Left ventricle myocardium superior (tissue), 1 donor: ENCODE measurements at places on chromosomes 16 and 17. TPM values are rescaled to one million over a fixed set of nuclear protein-coding genes. Genes with fewer than 3 reads are reported as not detected.

The MYOCD gene
- 35.7 TPM for total RNA-seq

The OTOP2 gene
- not detected for total RNA-seq

The CD300H gene
- not detected for total RNA-seq

The ASPA gene
- total RNA-seq, result 3.7 TPM

The TEDC2 gene
- 0.67 TPM for total RNA-seq

The CBFA2T3 gene
- 11.5 TPM for total RNA-seq

The KCNG4 gene
- total RNA-seq, result not detected

The MIEN1 gene
- total RNA-seq, result 49.3 TPM

The ABCC1 gene
- 23.2 TPM for total RNA-seq

The CDC27 gene
- 81.8 TPM for total RNA-seq

The CYB5B gene
- total RNA-seq, result 59.8 TPM

The CD300LG gene
- total RNA-seq, result 19.1 TPM

The RAI1 gene
- total RNA-seq, result 30.1 TPM

The PRPF8 gene
- total RNA-seq, result 135 TPM

The STH gene
- total RNA-seq, result not detected

The PABPN1L gene
- total RNA-seq, result not detected

- DNase-seq, result no peak
These were observed 9.2 kb upstream of the SPPL2C start for GRCh38 chr17:45835481-45835880.

GRCh38 chr17:40600486-40601046, 35.3 kb upstream of the CCR7 start:
- DNase-seq, result no peak

DNA sequence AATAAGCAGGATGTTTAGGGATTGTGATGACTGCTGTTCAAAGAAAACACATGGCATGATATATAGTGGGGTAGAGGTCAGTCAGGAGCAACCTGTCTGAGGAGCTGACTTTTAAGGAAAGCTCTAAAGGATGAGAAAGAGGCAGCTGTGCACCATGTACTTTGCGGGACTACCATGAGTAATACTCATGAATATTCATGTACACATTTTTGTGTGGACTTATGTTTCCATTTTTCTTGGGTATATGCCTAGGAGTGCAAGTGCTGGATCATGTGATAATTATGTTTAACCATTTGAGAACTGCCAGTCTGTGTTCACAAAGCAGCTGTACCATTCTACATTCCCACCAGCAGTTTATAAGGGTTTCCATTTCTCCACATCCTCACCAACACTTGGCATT, 35.8 kb downstream of the BEAN1 start:
- no peak for DNase-seq

DNA sequence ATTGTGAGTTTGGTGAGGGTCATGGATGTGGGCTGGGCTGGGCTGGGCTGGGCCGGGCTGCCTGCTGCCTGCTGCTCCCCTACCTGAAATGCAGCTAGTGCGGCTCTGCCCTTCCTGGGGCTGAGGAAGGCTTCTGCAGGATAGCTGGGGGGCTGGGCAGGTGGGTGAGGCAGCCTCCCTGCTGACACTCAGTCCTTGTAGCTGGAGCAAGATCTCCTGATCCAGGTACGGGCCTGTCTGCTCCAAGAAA, 4.7 kb downstream of the RPL13 start:
- DNase-seq, result no peak

DNA sequence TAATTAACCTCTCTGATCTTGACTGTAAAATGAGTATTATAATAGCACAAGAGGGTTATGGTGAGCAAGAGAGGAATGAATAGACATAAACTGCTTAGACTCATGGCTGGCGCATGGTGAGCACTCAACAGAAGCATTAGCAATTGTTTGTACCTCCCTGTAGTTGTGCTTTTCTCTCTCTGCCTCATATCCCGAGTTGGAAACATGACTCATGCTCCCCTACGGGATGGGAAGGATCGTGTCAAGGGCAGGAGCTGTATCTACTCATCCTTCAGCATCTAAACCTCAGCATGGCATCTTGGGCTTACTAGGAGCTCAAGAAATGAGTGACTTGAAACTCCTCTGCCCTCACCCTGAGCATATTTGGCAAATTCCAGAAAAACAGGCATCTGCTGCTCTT, 299.6 kb downstream of the MAP2K4 start:
- no peak for DNase-seq

DNA sequence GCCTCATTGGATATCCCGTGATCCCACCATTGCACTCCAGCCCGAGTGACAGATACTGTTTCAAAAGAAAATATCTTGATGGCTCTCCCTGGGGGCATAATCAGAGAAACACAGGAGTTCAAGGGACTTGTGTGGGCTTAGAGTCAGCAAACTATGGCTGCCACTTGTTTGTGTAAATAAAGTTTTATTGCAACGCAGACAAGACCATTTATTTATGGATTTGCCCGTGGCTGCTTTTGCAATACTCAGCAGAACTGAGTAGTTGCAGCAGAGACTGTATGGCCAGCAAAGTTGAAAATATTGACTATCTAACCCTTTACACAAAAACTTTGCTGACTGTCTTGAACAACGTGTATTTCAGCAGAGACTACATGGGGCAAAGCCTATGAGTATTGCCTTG, 75.5 kb upstream of the GPRC5B start:
- no peak for DNase-seq

DNA sequence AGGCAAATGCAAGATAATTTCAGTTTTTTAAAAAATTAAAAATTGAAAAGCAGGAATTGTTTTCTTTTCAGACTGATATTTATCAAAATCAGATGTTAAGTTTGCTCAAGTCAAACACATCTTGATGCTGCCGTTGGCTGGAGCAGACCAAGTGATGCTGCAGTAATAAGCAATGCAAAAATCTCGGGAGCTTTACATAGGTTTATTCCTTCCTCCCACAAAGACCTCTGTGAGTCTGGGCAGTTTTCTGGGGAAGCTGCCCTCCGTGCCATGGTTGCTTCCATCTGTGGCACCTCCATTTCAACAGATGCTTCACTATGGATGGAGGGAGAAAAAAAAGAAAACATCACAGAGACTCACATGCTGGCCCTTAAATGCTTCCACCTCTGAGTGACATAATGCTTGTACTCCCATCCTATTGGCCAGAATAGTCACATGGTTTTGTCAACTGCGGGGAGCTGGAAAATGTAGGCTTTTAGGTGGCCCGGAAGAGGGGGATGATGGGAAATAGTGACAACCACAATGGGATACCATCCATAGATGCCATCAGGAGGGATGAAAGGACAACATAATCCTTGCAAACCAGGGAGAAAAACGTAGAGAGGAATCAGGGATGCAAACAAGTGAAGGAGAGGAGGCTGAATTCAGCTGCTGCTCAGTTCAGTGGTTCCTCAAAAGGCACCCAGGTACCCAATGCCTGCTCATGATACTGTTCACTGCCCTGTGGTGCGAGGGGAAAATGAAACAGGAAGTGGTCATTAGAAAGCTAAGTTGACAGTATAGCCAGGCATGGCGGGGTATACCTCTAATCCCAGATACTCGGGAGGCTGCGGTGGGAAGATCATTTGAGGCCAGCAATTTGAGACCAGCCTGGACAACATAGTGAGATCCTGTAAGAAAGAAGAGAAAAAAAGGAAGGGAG, 13.5 kb upstream of the ERCC4 start:
- no peak for DNase-seq

DNA sequence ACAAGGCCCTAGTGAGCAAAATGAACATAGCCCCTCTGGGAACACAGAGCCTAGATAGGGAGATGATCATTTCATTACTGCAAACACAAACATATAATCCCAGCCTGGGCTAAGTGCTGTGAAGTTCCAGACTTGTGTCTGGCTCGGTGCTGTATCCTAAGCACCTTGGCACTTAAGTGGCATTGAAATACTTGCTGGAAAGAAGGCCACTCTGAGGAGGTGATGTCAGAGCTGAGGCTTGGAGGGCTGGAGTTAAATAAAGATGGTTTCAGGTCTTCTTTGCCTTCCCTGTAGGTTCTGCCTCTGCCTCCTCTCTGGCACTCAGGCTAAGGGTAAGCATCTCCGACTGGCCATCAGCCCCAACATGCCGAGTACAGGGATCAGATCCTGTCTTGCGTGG, 2.4 kb upstream of the CACNA1G start:
- DNase-seq, result no peak

GRCh38 chr17:2416010-2416734, 15.3 kb upstream of the MNT start:
- DNase-seq, result peak; percentile 92

- DNase-seq, result no peak
These were observed 27.5 kb upstream of the HLF start for GRCh38 chr17:55237268-55237667.

DNA sequence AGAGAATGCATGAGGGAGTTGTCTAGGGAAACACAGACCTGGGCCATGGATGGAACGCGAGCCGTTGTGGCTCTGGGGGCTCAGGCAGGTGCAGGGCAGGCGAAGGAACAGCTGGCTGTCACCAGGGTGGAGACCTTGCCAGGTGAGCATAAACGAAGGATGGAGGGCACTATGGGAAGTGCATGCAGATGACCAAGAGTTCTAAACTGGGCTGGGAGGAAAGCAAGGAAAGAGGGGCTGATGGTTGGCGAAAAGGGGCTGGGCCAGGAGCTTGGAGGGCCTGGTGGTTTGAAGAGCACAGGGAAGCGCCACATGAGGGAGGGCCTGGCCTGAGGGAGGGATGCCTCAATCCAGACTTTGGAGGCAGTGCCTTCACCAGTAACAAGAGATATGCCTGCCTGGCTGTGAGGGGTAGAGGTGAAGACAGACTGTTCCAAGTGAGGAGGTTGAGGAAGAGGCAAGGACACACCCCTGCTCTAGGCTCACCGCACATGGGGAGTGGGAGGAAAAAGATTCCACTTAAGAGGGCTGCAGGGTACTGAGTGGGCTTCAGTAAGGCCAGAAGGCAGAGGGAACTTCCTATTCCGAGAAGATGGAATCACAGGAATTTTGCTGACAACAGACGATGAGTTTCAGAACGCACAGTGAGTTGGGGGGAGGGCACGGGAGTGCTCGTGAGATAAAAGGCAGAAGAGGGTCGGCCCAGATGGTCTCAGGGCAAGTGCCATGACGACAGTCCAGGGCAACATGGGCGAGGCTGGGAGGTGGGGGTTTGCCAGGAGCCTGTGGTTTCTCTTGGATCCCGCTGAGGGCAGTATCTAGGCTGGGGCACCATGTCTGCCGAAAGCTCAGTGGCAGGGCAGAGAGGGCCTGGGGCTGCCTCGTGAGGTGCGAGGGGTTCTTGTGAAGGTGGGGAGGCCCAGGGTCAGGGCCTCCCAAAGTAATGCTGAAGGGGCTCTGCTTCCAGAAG, 20.6 kb downstream of the B9D1 start:
- DNase-seq, result no peak

GRCh38 chr16:85880861-85881260, 18.1 kb upstream of the IRF8 start:
- DNase-seq, result no peak

DNA sequence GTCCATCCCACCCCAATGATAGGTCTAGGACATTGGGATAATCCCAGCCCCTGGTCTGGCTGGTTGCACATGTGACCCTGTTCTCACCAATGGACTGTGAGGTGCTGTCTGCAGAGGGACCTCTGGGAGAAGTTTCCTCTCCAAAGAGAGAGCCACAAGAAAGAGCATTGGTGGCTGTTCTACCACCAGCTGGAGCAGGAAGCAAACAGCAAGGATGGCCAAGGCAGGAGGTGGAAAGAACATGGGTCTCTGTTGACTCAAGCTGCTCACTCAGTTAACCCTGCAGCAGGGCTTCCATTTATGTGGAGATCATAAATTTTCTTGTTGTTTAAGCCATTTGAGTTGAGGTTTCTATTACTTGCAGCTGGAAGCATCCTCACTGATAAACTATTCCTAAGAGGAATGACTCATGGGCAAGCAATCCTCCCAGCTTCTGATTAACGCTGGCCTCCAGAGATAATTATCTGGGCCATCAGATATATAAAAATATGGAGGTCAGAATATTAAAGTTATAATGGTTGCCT, 52.6 kb downstream of the CYB5B start:
- DNase-seq, result no peak

- no peak for DNase-seq
These were observed 42.4 kb upstream of the HOXB13 start for GRCh38 chr17:48770954-48771353.

- no peak for DNase-seq
These were observed 146.5 kb downstream of the MAP2K6 start for GRCh38 chr17:69560987-69561441.

- DNase-seq, result peak; percentile 70
These were observed 65.5 kb downstream of the IRX6 start for GRCh38 chr16:55389426-55390073.

GRCh38 chr17:42119301-42119700, 1.9 kb downstream of the KAT2A start:
- no peak for DNase-seq

DNA sequence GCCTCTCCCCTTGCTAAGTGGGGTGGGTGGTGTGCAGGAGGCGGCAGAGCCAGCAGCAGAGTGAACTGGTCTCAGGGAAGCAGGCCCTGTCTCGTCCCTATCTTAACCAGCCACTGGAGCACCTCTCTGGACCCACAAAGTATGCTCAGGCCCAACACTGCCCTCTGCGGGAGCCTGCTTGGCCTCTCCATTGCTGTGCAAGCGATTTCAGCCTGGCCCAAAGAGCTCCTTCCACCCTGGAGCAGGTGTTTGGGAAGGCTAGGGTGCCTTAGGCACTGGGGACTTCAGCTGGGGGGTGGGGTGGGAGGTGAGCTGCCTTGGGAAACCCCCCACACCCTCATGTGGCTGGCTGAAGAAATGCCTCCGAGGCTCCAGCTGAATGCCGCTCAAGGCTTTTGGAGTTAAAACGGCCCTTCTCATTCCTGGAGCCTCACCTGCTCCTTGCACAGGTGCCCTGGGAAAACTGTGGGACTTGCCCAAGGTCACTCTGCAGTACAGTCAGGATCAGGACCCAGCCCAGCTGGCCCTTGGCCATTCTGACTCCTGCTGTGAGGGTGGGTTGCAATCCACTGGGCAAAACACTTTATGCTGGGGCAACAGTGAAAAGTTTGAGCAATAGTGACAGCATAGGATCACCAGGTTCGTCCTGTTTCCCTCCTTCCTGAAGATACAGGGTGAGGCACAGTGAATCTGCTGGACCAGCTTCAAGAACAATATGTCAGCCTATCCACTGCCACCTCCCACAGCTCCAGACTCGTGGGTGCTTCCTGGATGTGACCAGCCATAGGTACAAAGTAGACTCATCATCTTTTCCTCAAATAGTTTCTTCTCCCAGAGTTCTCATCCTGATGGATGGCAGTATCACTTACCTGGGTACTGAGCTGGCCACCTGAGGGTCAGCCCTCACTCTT, 5.9 kb upstream of the UBE2O start:
- DNase-seq, result peak; percentile 78

DNA sequence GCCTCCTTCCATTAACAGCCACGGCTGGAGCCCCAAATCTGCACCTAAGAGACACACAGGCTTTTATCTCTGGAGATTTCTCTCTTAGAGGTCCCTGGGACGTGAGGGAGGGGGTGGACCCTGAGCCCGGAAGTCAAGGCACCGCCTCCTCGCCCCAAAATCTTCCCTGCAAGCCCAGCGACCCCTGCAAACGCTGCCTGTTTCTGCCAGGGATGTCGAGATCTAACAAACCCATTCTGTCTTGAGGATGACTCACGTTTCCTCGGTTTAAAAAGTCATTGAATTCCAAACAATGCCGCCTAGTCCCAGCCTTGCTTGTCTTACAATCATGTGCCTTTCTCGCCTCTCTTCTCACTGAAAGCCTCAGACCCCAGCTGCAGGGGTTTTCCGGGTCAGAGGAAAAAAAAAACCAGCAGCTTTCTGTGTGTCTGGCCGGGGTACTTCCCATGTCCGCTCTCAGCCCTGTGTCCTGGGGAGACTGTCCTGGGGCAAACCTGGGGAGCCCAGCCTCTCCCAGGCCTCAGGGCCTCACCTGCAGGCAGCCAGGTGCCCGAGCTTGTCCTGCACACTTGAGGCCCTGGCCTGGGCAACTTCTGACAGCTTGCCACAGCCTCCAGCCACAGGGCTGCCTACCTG, 15.4 kb downstream of the ARL2BP start:
- DNase-seq, result no peak

GRCh38 chr17:40362696-40363110, 1.8 kb downstream of the GJD3 start:
- peak; percentile 77 for DNase-seq
